ENCODE measurements at places on chromosomes 13 and 19.

GRCh38 chr13:103104340-103104739 is 38.1 kb upstream of the SLC10A2 start:
- DNase-seq: no peak

DNA sequence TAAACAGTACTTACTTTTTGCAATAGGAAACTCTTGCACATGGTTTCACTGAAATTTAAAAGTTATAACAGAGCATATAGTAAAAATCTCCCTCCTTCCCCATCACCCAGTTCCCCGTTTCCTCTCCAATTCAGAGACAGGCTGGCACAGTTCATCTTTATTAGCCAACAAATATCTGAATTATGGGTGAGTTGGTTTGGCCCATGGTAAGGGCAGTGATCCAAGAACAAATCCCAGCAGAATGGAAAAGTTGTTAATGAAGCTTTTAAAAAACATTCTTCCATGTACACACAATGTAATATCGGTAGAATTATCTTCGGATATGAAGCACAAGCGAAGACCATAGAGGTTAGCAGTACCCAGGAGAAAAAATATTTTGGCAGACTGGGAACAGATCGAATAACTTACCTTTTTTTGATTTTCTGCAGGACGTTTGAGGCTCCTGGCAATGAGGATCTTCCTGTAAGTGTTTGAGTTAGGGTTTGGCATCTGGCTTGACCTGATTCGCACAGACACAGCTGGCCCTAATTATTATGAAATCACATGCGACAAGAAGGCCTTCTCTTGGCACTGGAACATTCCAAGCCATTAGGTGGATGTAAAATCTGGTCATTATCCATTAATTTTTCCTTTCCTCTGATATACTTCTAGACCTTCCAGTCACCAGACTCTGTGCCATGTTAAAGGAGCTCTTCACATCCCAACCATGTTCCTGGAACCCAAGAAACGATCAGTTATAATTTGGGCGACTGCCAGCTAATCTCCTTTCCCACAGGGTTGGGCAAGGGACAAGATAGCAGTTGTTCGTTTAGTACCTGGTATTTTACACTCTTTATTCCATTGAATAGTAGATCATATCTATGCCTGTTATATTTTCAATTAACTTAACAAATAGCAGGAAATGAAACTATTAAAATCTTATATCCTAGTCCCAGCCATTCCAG is 139.4 kb upstream of the TSC22D1 start:
- no peak for DNase-seq

- peak; percentile 85 for DNase-seq
These were observed 16.1 kb downstream of the ZFR2 start for GRCh38 chr19:3852614-3853254.

DNA sequence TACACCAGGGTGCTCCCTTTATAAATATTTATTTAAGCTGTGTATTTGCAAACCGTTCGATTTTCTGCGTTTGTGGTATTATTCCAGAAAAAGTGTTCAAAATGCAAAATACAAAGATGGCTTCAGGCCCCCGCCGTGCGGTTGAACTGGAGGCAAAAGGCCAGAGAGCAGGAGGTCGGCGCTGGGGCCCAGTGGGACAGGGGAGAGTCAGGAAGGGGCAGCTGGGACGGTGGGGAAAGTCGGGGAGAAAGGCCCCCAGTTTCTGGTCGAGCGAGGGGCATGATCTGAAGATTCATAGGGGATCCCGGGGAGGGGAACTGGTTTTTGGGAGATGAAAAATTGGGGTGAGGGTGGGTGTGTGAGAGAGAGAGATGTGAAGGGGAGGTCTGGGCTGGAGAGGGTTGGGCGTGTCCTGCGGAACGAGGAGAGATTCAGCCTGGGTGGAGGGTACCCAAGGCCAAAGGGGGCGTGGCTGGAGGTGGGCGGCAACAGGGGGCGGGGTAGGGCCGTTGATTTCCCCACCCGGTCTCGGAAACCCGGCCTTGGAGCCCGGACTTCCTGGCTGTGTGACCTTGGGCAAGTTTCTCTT is 678 bp downstream of the ISOC2 start:
- no peak for DNase-seq

DNA sequence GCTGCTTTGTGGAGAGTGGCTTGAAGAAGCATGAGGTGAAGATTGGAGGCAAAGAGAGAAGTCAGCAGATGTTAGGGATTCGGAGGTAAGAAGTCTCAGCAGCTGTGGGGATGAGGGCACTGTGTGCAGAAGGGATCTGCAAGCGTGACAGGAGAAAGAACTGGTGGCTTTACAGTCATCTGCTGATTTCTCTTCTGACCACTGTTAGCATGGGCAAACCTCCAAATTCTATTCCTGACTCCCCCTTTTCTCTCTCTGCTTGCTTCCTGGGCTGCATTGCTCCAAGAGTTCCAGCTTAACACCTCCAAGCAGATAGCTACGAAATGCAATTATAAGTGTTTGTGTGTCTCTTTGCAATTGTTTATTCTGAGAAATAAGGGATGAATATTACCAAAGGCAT is 159.6 kb downstream of the GGACT start:
- no peak for DNase-seq

GRCh38 chr19:33156334-33156733 is 24.4 kb downstream of the WDR88 start:
- DNase-seq: no peak

DNA sequence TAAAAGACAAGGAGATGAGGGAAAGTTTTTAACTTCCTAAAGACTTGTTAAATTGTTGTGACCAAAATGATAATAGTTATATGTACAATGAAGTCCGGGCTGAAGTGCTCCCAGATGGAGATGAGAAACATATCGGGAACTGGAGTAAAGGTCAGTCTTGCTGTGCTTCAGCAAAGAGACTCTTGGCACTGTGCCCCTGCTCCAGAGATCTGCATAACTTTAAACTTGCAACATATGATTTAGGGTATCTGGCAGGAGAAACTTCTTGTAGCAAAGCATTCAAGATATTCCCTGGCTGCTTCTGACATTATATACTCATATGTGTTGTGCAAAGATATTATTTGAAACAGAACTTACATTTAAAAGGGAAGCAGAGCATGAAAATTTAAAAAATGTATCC is 786.6 kb upstream of the SLITRK6 start:
- DNase-seq: no peak

- DNase-seq: no peak
These were observed 23.1 kb upstream of the KLF5 start for GRCh38 chr13:73035660-73036059.

- DNase-seq: no peak
These were observed 1.5 kb upstream of the ZSCAN4 start for GRCh38 chr19:57667228-57667627.

- no peak for DNase-seq
These were observed 840 bp upstream of the CCNA1 start for GRCh38 chr13:36431204-36432105.

DNA sequence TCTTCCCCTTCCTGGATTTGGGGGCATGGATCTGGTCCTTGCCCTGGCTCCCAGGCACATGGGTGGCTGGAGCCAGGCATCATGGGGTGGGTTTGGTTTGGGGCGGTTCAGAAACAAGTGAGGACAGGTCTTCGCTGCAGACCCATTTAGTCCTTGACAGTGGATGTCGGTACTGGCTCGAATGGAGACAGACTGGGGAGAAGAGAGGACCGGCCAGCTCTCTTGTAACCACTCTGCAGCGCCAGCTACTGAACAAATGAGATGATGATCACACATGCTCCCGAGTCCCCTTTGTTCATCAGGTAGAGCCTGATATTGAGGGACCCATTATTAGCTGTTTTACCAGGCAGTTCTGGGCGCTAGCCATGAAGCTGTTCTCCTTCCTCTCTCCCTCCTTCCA is 64.5 kb downstream of the CHST8 start:
- DNase-seq: no peak

DNA sequence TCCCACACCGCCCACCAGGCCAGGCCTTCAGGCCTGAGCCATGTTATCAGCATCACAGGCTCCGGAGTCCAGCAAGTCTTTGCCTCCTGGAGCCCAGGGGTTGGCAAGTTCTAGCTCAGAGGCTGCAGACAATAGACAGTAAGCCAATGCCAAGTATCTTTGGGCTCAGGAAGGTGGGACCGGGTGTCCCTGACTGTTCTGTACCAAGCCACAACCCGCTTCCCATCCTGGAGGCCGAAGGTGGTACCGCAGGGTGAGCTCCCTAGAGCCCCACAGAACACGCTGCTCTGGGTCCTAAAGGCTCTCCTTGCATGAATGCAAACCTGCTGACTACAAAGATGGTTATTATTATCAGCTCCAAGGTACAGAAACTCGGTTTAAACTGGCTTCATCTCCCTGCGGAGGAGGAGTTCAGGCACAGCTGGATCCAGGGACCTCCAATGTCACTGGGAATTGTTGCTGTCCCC is 5.5 kb upstream of the FSTL3 start:
- DNase-seq: no peak

DNA sequence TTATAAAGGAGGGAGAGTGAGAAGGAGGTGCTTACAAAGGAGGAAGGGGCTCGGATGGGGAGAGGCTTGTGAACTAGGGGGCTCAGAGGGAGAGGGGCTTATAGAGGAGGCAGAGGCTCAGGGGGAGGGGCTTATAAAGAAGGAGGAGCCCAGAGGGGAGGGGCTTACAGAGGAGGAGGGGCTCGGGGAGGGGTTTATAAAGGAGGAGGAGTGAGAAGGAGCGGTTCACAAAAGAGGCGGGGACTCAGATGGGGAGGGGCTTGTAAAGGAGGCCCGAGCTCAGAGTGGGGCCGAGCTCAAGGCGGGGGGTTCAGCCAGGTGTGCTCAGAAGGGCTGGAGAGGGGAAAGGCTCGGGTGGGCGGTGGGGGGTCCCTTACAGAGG is 500 bp downstream of the SMIM24 start:
- no peak for DNase-seq

DNA sequence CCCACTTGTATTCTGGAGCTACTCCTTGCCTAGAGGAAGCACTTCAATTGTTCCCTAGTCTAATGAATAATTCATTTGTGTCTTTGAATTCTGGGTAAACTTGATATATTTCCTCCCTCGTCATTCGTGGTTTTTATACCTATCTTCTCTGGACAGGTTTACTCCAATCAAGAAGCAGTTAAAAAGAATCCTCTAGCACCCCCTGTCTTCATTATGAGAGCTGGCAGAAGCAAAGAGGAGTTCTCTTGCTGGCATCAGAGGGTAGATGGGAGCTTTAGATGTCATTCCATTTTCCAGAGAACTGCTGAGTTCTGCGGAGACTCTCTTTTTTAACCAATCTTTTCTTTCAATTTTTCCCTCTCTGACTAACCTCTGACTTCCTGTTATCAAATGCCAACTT is 627.7 kb downstream of the FGF9 start:
- no peak for DNase-seq

- no peak for DNase-seq
These were observed 76.6 kb downstream of the TNFSF11 start for GRCh38 chr13:42650506-42650905.

- no peak for DNase-seq
These were observed 2.4 kb upstream of the SIX5 start for GRCh38 chr19:45771311-45771933.

DNA sequence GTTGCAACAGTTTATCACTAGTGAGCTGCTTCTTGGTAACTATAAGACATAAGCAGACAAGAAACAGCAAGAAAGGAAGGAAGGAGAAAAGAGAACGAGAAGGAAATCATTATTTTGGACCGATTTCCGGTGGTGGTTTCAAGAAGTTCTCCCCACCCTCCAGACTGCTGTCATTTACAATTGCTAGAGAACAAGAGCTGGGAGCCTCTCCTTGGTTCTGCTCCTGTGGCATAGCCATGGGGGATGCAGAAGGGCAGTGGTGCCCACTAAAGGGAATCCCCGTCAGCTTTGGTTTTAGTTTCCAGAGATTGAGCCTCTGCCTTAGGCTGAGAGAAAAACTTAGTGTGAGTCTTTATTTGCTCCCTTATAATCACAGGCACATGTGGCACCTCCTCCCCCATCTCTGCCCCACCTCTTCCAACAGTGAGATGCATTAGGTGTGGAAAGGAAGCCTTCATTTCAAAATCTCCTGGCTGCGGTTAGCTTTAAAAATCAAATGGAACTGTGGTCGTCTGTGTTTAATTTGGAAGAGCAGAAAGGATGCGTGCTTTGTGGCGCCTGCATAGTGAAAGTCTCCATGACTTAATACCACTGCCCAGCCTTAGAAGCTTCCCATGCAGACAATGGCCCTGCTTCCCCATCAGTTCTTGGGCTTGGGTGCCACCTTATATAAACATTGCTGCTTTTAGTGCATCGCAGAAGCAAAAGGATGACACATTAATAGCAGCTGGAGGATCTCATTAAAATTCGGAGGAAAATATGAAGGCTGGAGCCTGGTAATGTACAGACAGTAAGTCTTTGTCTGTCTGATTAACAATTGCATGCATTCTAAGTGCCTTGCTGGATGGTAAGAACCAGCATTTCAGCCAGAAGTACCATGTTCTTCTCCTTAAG is 25.0 kb downstream of the LRCH1 start:
- no peak for DNase-seq

GRCh38 chr13:43965459-43965845 is 85.7 kb downstream of the LACC1 start:
- no peak for DNase-seq

DNA sequence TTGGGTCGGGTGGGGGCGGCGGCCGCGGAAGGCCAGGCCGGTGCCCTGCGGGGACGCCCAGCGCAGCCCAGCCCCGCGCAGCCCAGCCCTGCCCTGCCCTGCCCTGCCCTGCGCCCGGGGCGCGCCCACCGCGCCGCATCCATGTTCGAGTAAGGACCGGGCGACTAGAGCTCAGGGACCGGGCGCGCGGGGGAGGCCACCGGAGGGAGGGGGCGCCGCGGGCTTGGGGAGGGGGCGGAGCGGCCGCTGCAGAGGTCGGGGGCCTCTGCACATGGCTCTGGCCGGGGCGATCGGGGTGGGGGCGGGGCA is 169 bp downstream of the GRAMD1A start:
- no peak for DNase-seq

DNA sequence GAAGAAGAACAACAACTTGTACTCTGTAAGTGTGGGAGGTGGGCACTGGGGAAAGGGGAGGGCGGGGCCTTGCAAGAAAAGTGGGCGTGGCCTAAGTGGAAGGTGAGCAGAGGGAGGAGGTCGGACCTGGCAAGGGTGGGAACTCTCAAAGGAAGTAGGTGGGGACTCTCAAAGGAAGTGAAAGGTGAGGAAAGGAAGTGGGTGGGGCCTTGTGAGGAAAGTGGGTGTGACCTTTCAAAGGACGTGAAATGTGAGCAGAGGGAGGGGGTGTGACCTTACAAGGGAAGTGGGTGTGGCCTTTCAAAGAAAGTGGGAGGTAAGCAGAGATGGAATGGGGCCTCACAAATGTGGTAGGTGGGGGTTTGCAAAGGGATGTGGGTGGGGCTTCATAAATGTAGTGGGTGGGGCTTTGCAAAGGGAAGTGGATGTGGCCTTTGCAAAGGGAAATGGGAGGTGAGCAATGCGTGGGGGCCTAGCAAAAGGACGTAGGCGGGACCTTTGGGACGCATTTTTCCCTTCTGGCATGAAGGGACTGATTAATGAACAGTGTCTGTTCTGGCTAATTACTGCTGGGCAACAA is 25.9 kb downstream of the ACSBG2 start:
- DNase-seq: no peak

GRCh38 chr19:29714371-29714952 is 599 bp downstream of the C19orf12 start:
- DNase-seq: no peak

GRCh38 chr19:48660852-48661710 is 11.7 kb downstream of the NTN5 start:
- DNase-seq: no peak

Measured in HS-27A (cell line).